ENCODE measurements at places on chromosomes 3 and 15.
A peak's percentile ranks its signal among the peaks of the same experiment; 100 is the strongest.

GRCh38 chr3:56693750-56694149, 10.7 kb upstream of the TASOR start:
- no peak for DNase-seq

DNA sequence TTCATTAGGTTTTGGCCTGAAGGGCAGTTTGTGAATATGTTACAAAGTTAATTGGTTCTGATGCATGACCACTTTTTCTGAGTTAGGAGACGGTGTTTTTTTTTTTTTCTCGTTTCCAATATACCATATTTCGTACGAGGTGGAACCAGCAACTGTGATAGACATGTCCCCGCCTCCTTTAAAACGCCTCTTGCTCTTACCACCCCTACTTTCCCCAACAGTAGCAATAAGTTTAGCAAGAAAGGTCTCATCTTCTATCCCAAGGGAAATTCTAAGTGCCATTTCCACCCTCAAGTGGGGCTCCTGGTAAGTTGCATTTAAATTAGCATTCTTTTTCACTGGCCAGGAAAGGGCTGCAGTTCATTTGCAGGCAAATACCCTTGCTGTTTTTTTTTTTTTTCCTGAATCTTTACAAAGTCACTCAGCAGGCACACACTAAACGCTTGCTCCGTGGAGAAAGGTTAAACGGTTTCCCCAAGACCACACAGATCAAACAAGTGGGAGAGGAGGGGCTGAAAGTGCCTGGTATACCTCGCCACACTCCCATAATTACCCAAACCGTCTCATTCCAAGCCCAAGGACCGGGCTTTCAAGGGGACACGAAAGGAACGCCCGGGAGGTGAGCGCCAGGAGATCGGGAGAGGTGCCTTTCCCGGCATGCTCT, 39.5 kb upstream of the MGA start:
- no peak for DNase-seq

- peak; percentile 28 for DNase-seq
Observed at GRCh38 chr3:196502775-196503195, 783 bp downstream of the RNF168 start.

DNA sequence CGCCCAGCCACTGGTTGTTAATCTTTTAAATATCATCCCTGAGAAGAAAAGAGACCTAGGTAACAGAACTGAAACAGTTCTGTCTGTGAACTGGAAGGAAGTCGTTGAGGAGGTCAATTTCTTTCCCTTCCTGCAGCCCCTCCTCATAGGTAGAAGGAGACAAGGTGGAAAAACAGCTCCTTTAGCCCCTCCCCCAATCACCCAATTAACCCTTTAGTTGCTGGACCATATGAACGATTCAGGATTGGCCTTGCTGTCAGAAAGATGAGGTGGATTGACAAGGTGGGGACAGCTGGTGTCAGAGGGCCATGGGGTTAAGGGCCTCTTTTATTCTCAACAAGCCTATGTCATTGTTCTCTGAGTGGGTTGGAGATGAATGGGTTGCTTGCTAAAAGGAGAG, 36.0 kb upstream of the ZNF445 start:
- no peak for DNase-seq

GRCh38 chr3:13021141-13022114, 51.8 kb downstream of the IQSEC1 start:
- DNase-seq: no peak

- no peak for DNase-seq
Observed at GRCh38 chr3:64163755-64164148, 61.5 kb downstream of the PRICKLE2 start.

DNA sequence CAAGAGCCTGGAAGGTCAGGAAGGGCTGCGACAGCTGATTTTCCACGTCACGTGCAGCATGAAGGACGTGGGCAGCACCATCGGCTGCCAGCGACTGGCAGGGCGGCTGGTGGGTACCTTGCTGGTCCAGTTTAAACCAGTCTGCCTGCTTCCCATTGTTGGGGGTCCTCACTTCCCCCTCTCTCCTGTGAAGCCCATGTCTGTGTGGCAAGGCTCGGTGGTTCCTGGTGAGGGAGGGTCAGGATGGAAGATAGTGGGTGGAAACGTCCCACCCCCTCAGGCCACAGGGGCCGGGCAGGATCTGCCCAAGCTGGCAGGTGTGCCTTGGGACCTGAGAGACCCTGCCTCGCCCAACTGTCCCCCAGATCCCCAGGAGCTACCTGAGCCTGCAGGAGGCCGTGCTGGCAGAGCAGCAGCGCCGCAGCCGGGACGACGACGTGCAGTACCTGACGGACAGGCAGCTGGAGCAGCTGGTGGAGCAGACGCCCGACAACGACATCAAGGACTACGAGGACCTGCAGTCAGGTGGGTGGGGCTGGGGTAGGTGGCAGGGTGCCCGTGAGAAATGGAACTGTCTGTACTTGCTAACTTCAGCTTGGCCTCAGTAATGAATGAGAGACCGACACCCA, 108.2 kb downstream of the LRRK1 start:
- no peak for DNase-seq

GRCh38 chr3:19734453-19734852, 199.6 kb downstream of the EFHB start:
- DNase-seq: no peak

- no peak for DNase-seq
Observed at GRCh38 chr15:44034933-44035624, 160.0 kb downstream of the FRMD5 start.

DNA sequence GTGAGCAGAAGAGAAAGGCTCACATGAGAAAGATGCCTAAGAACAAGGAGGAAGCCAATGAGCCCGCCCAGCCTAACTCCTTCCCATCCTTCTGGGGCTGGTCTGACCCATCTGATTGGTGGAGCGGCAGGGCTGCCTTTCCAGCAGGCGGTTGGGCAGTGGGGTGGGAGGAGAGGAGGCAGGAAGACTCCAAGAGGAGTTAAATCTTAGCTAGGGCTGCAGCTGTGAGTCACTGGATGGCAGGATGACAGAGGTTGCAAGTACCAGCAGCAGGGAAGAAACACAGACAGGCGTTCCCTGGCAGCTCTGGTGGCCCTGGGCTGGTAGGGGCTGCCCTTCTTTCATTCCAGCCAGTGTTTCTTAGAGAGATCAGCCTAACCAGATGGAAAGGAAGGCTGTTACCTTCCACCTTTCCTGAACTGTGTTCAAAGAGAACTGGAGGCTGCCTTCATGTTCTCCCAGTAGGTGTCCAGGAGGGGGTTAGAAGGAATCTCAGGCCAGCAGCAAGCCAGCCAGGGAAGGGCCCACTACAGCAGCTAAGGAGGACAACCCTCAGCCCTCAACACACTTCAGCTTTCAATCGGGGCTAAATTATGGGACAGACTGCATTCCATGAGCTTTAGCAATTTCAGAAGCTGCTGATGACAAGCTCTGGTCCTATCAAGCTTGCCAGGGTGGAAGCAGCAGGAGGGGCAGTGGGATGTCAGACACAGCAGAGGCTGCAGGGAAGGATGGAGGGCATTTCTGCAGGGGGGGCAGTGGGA, 50.3 kb downstream of the CHSY1 start:
- DNase-seq: no peak

DNA sequence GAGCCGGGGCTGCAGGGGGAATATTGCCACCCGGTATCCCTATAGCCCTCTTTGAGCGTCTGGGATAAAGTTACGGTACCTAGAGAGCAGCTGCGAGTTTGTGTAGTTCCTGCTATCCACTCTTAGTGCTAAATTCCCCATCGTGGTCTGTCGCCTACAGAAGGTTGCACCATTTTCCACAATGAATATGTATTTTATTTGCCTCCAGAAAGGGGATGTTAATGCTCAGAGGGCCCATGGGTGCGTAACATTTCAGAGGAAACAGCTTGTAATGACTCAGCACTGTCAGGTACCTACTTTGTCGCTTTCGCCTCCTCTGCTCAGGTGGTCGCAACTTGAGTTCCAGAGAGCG, 1.1 kb downstream of the SLCO3A1 start:
- no peak for DNase-seq

- no peak for DNase-seq
Observed at GRCh38 chr3:147649475-147649874, 240.3 kb downstream of the ZIC1 start.

GRCh38 chr3:163273694-163274093, 1777.1 kb downstream of the OTOL1 start:
- no peak for DNase-seq

- DNase-seq: no peak
Observed at GRCh38 chr3:156795890-156796481, 30.2 kb upstream of the LEKR1 start.

- DNase-seq: no peak
Observed at GRCh38 chr15:25624504-25625177, 185.8 kb upstream of the UBE3A start.

DNA sequence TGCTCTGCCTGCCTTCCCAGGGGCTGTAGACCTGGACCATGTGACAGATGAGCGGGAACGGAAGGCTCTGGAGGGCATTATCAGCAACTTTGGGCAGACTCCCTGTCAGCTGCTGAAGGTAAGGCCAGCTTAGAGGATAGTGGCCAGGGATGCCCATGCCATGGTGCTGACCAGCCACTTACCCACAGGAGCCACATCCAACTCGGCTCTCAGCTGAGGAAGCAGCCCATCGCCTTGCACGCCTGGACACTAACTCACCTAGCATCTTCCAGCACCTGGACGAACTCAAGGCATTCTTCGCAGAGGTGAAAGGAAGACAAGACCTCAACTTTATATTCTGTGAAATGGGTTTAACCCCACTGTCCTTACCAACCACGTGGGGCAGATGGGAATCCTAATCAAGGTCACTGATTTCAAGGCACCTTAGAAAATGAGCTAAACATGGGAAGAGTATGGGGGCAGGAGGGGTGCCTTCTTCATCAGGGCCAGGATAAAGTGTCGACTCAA, 26.7 kb downstream of the NBEAL2 start:
- no peak for DNase-seq

DNA sequence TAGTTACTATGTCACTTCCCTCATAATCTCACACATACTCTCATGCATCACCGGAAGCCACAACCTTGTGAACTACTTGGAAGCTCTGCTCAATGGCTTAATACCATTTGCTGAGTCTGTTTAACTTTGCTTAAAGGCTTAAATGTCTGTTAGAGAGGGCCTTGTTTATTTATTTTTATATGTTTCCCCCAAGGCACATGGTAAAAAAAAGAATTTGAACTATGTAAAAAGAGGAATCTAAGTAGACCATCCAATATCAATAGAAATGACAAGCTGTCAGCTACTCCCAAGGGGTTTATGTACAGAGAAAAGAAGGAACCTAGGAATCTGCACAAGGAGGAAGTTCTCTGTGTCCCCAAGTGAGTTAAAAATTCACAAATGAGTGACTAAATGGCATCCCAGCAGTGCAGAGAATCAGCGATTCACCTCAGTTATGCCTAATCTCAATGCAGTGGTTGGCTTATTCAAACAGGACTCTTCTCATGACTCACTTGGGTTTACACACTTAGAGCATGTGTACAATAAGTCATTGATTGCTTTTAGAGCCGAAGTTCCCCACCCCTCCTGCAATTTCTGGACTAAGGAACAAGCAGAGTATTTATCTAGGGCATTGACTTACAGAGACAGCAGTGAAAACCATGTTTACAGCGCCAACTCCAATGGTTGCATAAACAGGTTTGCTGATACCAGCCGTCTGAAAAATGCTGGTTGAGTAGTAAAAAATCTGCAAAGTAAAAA, 24.4 kb downstream of the SLC2A2 start:
- DNase-seq: no peak

- DNase-seq: no peak
Observed at GRCh38 chr3:197286678-197287077, 11.7 kb downstream of the DLG1 start.

DNA sequence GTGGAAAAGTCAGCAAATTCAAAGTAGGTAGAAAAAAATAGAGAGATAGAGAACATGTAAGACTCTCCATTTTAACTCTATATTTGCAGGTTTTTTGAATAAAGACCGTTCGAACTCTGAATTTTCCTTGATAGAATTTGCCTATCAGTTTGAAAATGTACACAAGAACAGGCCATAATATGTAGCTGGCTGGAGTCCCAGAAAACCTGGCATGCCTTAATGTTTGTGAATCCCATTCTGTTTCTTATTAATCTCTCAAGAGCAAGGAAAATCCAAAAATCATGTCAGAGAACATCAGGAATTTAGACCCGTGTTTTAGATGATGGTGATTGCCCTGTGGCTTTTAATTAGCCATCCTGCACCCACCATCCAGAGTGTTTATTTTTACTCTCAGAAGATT, 7.2 kb upstream of the CFAP161 start:
- no peak for DNase-seq

- DNase-seq: peak; percentile 8
Observed at GRCh38 chr15:97903971-97904572, 56.4 kb upstream of the ARRDC4 start.

- no peak for DNase-seq
Observed at GRCh38 chr15:60395276-60396011, 2.3 kb downstream of the ANXA2 start.

DNA sequence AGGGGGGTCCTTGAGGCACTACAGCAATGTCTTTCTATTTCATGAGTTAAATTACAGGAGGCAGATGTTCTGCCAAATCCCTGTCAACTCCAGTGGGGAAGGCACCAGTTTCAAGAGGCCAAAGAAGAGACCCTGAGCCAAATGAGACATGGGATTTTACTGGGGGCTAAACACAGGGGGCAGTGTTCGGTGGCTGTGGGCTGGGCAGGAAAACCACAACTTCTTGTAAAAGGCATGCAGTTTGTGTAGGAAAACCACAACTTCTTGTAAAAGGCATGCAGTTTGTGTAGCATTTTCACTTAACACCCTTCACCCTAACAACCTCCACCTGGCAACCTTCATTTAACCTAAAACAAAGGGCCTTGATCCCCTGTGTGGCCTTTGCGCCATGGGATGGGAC, 61.0 kb downstream of the POLR2M start:
- DNase-seq: no peak

- DNase-seq: no peak
Observed at GRCh38 chr3:64354221-64354620, 129.0 kb upstream of the PRICKLE2 start.

- DNase-seq: no peak
Observed at GRCh38 chr3:182092662-182093262, 381.0 kb downstream of the SOX2 start.

- DNase-seq: no peak
Observed at GRCh38 chr15:62712455-62712839, 330.1 kb upstream of the TPM1 start.

GRCh38 chr3:45321607-45322391, 66.6 kb upstream of the LARS2 start:
- DNase-seq: no peak

Data from stimulated activated CD4-positive, alpha-beta T cell treated with anti-CD3 and anti-CD28 coated beads, Interleukin-12 subunit alpha, Interleukin-12 subunit beta, amount 100 ng/mL, for 4 hours (primary cell).